ENCODE measurements at places on chromosomes 7 and 10. TPM values are rescaled to one million over a fixed set of nuclear protein-coding genes. Genes with fewer than 3 reads are reported as not detected.

The MKX gene
- total RNA-seq = 15.8 TPM

- peak overlapping the region; percentile 97 for H3K27ac ChIP-seq
- peaks cover 44% of the 10 kb centered on the region for H3K36me3 ChIP-seq
- peaks cover 29% of the 10 kb centered on the region for H3K4me1 ChIP-seq
- H3K27me3 ChIP-seq = no peaks in the 10 kb centered on the region
- H3K4me3 ChIP-seq = peak overlapping the region; percentile 37
Measured at GRCh38 chr7:30920584-30921539, 9.2 kb downstream of the AQP1 start.

GRCh38 chr7:30247541-30248401 lies 36.6 kb upstream of the ZNRF2 start:
- H3K27me3 ChIP-seq = no peaks in the 10 kb centered on the region
- H3K4me1 ChIP-seq = no peaks in the 10 kb centered on the region
- no peaks in the 10 kb centered on the region for H3K36me3 ChIP-seq
- DNase-seq = no peak

DNA sequence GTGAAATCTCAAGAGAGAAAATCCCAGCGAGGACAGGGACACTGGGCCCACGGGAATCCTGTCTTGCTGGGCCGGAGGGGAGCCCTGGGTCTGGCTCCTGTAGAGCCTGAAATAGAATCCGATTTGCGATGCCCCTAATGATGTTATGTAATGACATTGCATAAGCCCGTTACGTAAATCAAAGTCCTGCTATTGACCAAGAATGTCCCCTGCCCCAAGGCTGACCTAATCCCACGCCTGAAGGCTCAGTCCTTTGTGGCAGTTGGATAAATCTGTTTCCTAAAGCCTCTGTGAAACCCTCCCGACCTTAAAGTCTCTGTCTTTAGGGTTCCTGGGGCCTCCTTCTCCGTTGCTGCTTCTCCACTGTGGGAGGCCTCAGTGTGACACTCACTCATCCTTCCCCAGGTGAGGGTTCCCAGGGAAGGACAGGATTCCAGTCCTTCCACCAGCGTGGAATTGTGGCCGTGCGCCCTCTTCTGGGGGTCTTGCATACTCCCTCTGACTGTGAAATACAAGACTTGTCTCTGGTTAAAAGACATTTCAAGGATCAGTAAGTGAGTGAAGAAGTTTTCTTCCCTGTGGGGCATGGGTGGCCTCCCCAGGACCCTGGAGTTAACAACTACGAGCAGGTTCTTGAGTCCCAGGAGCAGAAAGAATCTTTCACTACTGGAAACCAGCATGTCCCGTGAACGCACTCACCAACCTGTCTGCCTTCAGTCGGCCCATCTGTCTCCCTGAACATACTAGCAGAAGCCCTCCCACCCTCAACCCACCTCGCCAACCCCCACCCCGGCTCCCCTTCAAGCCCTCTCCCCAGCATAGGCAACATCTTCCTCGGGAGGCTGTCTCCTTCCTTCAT lies 19.8 kb downstream of the ZNF467 start:
- no peaks in the 10 kb centered on the region for H3K27me3 ChIP-seq
- no peaks in the 10 kb centered on the region for H3K4me1 ChIP-seq
- no peak overlapping the region for H3K27ac ChIP-seq
- no peak overlapping the region for H3K4me3 ChIP-seq
- no peaks in the 10 kb centered on the region for H3K36me3 ChIP-seq

GRCh38 chr10:75165684-75166622 lies 44.6 kb upstream of the VDAC2 start:
- H3K4me1 ChIP-seq = no peaks in the 10 kb centered on the region
- DNase-seq = no peak
- no peaks in the 10 kb centered on the region for H3K36me3 ChIP-seq
- H3K27ac ChIP-seq = no peak overlapping the region

The OR2A12 gene
- total RNA-seq = not detected

- DNase-seq = no peak
- H3K27me3 ChIP-seq = no peaks in the 10 kb centered on the region
- no peak overlapping the region for H3K27ac ChIP-seq
- H3K4me1 ChIP-seq = no peaks in the 10 kb centered on the region
- no peak overlapping the region for H3K4me3 ChIP-seq
Measured at GRCh38 chr7:108869070-108869469, 299.4 kb downstream of the DNAJB9 start.

The CLDN4 gene
- total RNA-seq = 0.21 TPM

GRCh38 chr10:110762849-110763211 lies 108.9 kb upstream of the PDCD4 start:
- H3K36me3 ChIP-seq = no peaks in the 10 kb centered on the region
- H3K27ac ChIP-seq = peak overlapping the region; percentile 67
- peaks cover 3% of the 10 kb centered on the region for H3K4me1 ChIP-seq

- no peaks in the 10 kb centered on the region for H3K27me3 ChIP-seq
- H3K36me3 ChIP-seq = no peaks in the 10 kb centered on the region
- H3K27ac ChIP-seq = no peak overlapping the region
- H3K4me1 ChIP-seq = no peaks in the 10 kb centered on the region
- DNase-seq = no peak
- H3K4me3 ChIP-seq = no peak overlapping the region
Measured at GRCh38 chr7:22420008-22420407, 63.1 kb upstream of the RAPGEF5 start.

GRCh38 chr10:132511121-132512051 lies 26.2 kb upstream of the INPP5A start:
- no peak for DNase-seq
- no peak overlapping the region for H3K4me3 ChIP-seq
- no peak overlapping the region for H3K27ac ChIP-seq
- H3K4me1 ChIP-seq = no peaks in the 10 kb centered on the region
- no peaks in the 10 kb centered on the region for H3K36me3 ChIP-seq

- peaks cover 8% of the 10 kb centered on the region for H3K4me1 ChIP-seq
- H3K27me3 ChIP-seq = no peaks in the 10 kb centered on the region
- H3K36me3 ChIP-seq = no peaks in the 10 kb centered on the region
- H3K4me3 ChIP-seq = no peak overlapping the region
Measured at GRCh38 chr7:40921589-40922315, 781.1 kb downstream of the INHBA start.

The PLCE1 gene
- total RNA-seq = 3.8 TPM

GRCh38 chr7:155222061-155222460 lies 75.6 kb upstream of the INSIG1 start:
- DNase-seq = no peak
- no peaks in the 10 kb centered on the region for H3K36me3 ChIP-seq
- H3K27ac ChIP-seq = no peak overlapping the region
- no peak overlapping the region for H3K4me3 ChIP-seq
- no peaks in the 10 kb centered on the region for H3K27me3 ChIP-seq

The TMEM229A gene
- not detected for total RNA-seq

DNA sequence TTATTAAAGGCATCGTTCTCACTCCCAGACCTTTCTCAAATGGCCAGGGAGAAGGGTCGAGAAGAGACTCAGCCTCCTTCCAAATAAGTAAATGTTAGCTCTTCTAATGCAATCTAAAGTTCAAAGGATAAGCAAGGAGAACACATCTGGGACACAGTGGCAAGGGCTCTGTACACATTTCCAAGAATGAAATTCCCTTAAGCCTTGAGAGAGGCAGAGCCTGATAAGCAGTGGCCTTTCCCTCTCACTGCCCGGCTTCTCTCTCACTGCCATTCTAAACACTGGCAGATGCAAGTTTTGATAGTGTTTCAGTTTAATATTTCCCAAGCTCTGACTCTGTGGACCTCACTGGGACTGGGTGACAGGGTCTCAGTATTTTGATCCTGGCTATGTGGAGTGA lies 35.1 kb upstream of the EXOC4 start:
- H3K36me3 ChIP-seq = no peaks in the 10 kb centered on the region
- DNase-seq = no peak
- H3K27me3 ChIP-seq = no peaks in the 10 kb centered on the region
- no peak overlapping the region for H3K27ac ChIP-seq
- no peaks in the 10 kb centered on the region for H3K4me1 ChIP-seq
- H3K4me3 ChIP-seq = no peak overlapping the region

The PAPOLB gene
- not detected for total RNA-seq

DNA sequence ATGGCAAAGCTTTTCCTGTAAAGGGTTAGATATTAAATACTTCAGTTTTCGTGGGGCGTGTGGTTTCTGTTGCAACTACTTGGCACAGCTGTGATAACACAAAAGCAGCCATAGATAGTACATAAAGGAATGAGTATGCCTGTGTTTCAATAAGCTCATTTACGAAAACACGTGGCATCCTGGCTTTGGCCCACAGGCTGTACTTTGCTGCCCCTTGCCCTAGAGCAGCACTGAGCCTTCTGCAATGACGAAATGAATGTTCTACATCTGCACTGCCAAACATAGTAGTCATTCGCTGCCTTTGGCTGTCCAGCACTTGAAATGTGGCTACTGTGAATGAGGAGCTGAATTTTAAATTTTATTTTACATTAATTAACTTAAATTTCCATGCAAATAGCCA lies 376.2 kb upstream of the TPK1 start:
- no peak overlapping the region for H3K4me3 ChIP-seq
- H3K4me1 ChIP-seq = no peaks in the 10 kb centered on the region
- no peaks in the 10 kb centered on the region for H3K27me3 ChIP-seq
- H3K27ac ChIP-seq = no peak overlapping the region
- no peak for DNase-seq

DNA sequence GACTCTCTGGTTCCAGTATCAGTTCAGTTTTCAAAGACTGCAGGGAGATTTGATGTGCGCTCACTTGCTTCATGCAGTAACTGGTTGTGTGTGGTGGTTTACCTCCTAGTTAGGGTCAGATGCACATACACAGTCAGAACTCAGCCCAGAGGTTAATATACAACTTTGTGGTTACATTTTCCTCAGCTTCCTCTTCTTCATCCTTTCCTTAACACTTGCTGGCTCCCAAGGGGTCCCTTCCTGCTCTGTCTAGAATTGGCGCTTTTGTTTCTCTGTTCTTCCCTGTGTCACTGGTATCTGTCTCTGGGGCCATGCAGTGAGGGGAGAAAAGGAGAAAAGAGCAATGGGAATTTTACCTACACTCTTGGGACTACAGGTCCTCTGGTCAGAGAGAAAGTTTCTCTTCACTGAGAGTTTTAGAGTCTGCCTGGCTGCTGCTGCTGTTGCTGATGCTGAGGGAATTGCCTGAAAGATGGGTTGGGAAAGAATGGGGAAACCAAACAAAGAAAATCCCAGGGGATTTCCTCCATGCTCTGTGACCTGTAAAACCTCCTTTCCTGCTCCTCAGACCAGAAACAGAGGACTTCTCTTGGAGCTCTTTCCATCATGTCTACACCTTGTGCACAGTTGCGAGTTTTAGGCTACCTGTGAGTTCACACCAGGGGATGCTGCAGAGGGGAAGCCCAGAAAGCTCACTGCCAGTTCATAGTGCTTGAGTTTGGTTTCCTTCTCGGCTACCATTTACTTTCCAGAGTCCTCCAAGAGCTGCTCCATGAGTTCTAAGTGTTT lies 74.6 kb downstream of the WDFY4 start:
- H3K4me3 ChIP-seq = no peak overlapping the region
- H3K36me3 ChIP-seq = no peaks in the 10 kb centered on the region
- no peaks in the 10 kb centered on the region for H3K4me1 ChIP-seq
- no peak overlapping the region for H3K27ac ChIP-seq
- DNase-seq = no peak

GRCh38 chr10:89363729-89364442 lies 14.0 kb upstream of the IFIT1B start:
- no peak for DNase-seq
- H3K36me3 ChIP-seq = no peaks in the 10 kb centered on the region
- peaks cover 18% of the 10 kb centered on the region for H3K4me1 ChIP-seq
- no peak overlapping the region for H3K4me3 ChIP-seq
- no peak overlapping the region for H3K27ac ChIP-seq

GRCh38 chr7:96121752-96122151 lies 200.1 kb downstream of the SLC25A13 start:
- H3K4me1 ChIP-seq = no peaks in the 10 kb centered on the region
- DNase-seq = no peak
- H3K4me3 ChIP-seq = no peak overlapping the region
- no peak overlapping the region for H3K27ac ChIP-seq

DNA sequence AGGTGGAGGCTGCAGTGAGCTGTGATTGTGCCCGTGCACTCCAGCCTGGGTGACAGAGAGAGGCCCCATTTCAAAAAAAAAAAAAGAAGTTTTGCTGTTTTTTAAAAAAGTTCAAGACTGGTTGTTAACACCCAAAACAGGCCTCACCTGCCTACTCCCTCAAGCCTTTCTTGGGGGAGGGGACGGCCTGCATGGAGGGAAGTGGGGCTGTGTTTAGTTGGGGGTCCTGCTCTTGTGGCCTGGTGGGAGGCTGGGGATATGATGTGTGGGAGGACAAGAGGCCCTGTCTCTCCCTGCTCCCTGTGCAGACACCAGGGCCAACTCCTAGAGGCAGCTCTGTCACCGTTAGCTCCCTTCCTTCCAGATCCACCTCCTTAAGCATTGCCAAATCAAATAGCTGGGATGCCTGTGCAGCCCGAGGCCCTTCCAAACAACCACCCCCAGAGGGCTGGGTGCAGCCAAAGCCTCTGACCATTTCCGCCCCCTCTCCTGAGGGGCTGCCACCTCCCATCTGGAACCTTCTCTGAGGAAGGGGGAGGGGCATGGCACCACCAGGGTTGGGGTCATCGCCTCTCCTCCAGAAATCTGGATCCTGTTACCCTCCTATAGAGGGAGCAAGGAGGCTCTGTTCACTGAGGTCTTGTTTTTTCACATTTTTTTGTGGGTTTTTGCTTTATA lies 32.9 kb upstream of the ANKRD2 start:
- no peak for DNase-seq
- H3K4me1 ChIP-seq = peaks cover 15% of the 10 kb centered on the region
- no peak overlapping the region for H3K4me3 ChIP-seq
- no peaks in the 10 kb centered on the region for H3K27me3 ChIP-seq
- peak overlapping the region; percentile 97 for H3K27ac ChIP-seq

The ERVW-1 gene
- total RNA-seq = not detected

GRCh38 chr10:79292891-79293746 lies 54.1 kb upstream of the PPIF start:
- H3K4me3 ChIP-seq = no peak overlapping the region
- H3K4me1 ChIP-seq = no peaks in the 10 kb centered on the region
- no peak for DNase-seq
- no peaks in the 10 kb centered on the region for H3K27me3 ChIP-seq
- H3K27ac ChIP-seq = peak overlapping the region; percentile 23
- peaks cover 52% of the 10 kb centered on the region for H3K36me3 ChIP-seq

- H3K36me3 ChIP-seq = no peaks in the 10 kb centered on the region
- H3K27me3 ChIP-seq = no peaks in the 10 kb centered on the region
- no peak for DNase-seq
- no peak overlapping the region for H3K27ac ChIP-seq
- H3K4me3 ChIP-seq = no peak overlapping the region
Measured at GRCh38 chr10:488081-488932, 201.2 kb downstream of the DIP2C start.

The DPYSL4 gene
- not detected for total RNA-seq

All from ascending aorta (tissue), 2 donors.